Glutamatergic neuron (in vitro differentiated cells): ENCODE measurements at places on chromosomes 13 and 19. TPM values are rescaled to one million over a fixed set of nuclear protein-coding genes. Genes with fewer than 3 reads are reported as not detected.

- no peak for DNase-seq
Observed at GRCh38 chr13:33884531-33885220, 66.7 kb downstream of the RFC3 start.

DNA sequence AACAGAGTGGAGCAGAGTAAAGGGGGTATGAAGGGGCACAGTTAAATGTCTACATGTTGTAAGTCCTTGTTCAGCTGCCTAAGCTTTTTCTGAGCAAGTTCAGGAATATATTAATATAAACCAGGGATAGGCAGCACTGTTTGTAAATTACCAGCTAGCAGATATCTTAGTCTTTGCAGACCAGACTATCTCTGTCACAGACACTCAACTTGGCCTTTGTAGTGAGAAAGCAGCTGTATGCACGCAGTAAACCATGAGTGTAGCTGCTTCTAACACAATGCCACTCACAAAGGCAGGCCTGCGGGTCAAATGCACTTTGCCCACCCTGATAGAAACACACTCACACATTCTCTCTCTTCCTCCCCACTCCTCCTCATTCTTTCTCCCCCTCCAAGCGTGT lies 1016.9 kb downstream of the UQCRFS1 start:
- DNase-seq = no peak

GRCh38 chr13:51589793-51590192 lies 5.5 kb downstream of the WDFY2 start:
- no peak for DNase-seq

DNA sequence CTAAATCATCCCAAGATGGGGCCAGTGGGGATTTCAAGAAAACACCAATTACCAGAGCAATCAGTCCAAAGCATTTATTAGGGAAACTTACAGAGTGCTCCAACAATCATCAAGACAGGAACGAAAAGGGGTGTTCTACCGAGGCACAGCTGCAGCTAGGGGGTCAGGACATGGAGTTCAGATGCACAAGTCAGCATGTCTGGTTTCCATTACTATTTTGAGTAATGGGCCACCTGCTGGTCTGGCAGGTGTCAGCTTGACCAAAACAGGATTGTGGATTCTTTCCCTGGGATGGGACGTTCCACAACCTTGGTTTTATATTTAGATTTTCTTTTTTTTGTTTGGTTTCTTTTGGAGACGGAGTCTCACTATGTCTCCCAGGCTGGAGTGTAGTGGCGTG lies 3.9 kb upstream of the UBL5 start:
- no peak for DNase-seq

GRCh38 chr13:95455782-95456181 lies 96.7 kb upstream of the CLDN10 start:
- no peak for DNase-seq

GRCh38 chr13:92804926-92805325 lies 421.7 kb upstream of the GPC6 start:
- DNase-seq = no peak

DNA sequence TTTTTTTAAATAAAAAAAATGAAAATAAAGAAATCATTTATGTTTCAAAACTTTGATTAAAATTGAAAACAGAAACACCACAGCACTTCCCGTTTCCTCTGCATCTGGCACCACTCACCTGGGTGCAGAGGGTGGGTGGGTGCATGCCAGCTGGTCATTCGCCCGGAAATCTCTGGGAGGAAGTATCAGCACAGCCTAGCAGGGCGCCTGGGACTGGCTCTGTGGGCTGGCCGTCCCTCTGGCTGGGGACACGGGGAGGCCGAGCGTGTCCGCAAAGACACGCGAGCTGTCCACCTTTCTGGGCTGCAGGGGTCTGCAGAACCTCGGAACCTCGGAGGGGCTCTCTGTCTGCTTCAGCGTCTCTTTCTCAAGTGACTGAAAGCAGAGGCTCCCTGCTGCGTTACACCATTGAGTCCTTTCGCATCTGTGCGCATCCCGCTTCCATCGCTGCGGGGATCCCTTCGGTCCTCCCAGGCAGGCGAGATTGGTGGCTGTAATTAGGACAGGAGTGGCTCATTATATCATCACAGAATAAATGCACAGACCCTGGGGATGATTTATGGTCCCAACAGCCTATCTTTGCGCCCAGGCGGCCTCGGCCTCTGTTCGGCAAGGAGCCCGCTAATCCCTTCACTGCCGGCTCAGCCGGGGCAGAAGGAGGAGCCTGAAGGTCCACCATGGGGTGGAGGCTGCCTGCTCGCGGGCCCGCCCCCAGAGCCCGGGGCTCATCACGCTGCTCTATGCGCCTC lies 17.2 kb downstream of the CRTC1 start:
- DNase-seq = peak; percentile 77

DNA sequence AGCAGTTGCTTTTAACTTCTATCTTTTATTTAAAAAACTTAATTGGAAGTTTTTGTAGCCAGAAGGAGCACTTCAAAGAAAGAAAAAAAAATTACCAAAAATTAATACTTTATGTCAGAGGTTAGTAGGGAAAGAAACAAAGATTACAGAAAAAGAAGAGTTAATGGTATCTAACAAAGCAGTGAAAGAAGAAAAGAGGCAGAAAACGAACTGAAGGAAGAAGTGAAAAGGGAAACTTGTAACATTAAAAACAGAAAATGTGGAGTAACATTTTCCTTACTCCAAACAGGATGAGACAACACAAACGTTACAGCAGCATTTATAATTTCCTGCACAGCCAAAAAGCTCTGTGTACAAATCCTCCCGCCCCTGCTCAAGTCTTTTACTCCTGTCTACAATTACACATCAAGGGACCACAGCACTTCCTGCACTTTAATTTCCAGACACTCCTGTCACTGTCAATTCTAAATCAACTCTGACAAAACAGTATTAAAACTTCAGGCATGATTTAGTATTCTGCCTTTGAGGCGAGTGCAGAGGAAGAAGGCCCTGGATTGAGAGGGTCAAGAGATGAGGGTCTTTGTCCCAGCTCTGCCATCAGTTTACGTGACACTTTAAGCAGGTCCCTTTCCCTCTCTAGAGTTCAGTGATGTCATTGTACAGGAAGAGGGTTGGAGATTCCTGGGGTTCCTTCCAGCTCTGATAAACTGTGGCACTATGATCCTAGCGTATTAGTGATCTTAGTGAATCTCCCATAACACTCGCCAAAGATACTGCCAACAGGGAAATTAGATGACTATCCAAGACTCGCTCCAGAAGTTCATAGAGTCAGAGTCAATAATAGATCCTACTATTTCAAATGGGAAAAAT lies 53.2 kb upstream of the LSM14A start:
- no peak for DNase-seq

DNA sequence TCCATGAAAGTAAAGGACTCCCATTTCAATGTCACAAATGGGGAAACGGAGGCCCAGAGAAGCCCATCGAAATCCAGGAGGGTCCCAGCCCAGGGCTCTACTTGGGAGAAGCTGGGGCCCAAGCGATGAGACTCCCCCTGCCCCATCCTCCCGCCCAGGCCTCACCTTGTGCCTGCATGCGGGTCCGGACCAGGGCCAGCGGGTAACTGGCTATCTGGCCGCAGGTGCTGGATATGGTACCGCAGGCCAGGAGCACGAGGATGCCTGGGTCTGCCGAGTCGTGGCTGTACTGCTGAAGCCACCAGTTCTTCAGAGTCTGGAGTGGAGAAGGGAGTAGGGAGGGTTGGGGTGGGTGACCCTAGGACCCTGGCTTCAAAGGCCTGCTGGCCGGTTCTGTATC lies 10.4 kb upstream of the SLC25A41 start:
- no peak for DNase-seq

CGB5 gene
- not detected for total RNA-seq

- no peak for DNase-seq
Observed at GRCh38 chr13:93224535-93224934, 2.1 kb upstream of the GPC6 start.

GRCh38 chr13:77449265-77449664 lies 86.2 kb upstream of the SCEL start:
- no peak for DNase-seq

DNA sequence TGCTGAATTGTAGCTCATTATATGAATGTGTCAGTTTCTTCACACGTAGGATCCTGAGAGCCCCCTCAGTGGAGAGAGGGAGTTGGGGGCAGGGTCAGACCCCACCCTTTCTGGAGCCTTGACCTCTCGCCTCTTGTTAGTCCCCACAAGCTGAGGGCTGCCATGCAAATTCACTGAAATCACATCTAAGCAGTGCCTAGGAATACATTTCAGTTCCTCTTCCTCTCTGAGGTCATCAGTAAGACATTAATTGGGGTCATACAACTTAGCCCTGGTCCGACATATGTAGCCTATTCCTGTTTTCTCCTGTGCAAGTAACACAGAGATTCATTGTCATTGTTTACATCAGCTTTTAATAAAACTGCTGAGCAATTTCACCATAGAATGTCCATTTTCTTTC lies 30.0 kb downstream of the MYO9B start:
- no peak for DNase-seq

- DNase-seq = no peak
Observed at GRCh38 chr13:110119935-110120905, 186.7 kb downstream of the COL4A1 start.

DNA sequence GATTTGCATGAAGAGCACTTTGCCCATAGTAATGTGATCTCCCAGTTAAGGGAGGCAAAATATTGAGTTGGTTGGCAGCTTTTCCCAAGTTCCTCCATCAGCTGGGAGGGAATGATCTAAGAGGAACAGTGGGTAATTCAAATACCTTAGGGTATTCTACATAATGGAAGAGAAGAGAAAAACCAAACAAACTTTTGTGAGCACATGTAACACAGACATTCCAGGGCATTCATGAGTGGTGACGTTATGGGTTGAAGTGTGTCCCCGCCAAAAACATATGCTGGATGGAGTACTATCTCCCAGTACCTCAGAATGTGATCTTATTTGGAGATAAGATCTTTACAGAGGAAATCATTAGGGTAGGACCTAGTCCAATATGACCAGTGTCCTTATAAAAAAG lies 220.1 kb downstream of the FOXO1 start:
- DNase-seq = no peak

DNA sequence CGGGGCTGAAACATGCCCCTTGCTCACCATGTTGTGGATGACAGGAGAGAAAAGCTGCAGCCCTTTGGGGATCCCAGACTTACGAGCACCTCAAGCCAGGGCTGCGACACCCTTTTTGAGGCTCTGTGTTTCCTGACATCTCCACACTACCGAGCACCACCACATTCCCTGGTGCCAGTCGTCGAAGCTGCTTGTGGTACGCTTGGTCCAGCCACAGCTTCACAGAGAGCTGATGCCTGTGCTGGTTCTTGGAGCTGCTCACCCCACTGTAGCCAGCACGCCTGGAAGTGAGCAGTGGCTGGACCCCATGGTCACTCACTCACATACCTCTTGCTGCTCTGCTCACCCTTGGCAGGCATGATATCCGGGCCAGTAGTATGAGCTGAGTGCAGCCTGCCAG lies 367.5 kb downstream of the SLITRK6 start:
- DNase-seq = no peak

GRCh38 chr13:67277581-67277980 lies 47.4 kb upstream of the PCDH9 start:
- DNase-seq = no peak

- no peak for DNase-seq
Observed at GRCh38 chr13:35349673-35350278, 126.7 kb downstream of the MAB21L1 start.

DNA sequence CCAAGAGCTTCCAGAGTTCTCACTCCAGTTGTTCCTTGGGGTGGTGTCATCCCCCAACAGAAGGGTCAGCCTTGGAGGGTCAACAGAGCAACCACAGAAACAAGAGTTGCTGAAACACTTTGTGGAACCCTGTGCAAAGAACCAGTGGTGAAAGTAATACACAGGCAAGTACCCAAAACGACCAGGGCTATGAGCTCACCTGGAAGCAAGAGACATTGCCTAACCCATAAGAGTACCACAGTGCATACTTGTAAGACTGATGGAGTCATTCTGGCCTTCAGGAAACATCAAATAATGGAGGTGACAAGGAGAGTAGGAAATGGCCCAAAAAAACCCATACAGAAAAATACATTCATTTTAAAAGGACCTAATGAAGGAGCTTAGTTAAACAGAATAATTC lies 184.3 kb upstream of the TSC22D1 start:
- no peak for DNase-seq

GRCh38 chr13:33610438-33611120 lies 207.4 kb upstream of the RFC3 start:
- DNase-seq = no peak

DNA sequence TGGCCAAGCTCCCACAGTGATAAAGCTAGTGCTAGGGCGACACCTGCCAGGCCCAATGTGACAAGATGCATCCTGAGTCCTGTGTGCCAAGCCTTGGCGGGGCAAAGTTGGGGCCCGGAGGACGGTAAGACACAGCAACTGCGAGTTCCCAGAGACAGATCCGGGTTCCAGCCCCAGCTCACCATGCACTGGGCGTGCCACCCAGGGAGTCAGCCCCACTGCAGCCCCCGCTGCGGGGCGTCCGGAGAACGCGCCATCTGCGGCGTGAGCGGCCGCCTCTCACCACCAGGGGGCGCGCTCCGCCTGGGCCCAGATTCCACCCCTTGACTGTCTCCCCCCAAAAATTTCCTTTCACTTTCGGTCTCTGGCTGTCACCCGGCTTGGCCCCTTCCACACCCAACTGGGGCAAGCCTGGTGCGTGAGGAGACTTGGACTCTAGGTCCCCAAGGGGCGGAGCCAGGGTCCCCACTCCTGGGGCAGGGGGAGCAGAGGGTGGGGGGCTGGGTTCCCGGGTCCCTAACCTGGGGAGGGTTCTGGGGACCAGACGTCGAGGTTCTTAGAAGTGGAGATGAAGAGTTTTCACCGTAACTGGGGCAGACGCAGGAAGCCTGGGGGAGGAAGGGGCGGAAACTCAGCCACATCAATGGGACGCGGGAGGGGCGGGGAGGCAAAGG lies at the start of gene FLT3LG:
TSS of gene FLT3LG (plus strand) at position 348 of the 674 bp plus-strand sequence. CDS start 425 bp downstream, outside the sequence.
- peak; percentile 67 for DNase-seq

- no peak for DNase-seq
Observed at GRCh38 chr13:43911278-43911677, 31.6 kb downstream of the LACC1 start.

KLK15 gene
- not detected for total RNA-seq

ZNF324B gene
- total RNA-seq = 9.9 TPM

- DNase-seq = no peak
Observed at GRCh38 chr19:58007285-58007684, 4.7 kb upstream of the ZNF606 start.

DNA sequence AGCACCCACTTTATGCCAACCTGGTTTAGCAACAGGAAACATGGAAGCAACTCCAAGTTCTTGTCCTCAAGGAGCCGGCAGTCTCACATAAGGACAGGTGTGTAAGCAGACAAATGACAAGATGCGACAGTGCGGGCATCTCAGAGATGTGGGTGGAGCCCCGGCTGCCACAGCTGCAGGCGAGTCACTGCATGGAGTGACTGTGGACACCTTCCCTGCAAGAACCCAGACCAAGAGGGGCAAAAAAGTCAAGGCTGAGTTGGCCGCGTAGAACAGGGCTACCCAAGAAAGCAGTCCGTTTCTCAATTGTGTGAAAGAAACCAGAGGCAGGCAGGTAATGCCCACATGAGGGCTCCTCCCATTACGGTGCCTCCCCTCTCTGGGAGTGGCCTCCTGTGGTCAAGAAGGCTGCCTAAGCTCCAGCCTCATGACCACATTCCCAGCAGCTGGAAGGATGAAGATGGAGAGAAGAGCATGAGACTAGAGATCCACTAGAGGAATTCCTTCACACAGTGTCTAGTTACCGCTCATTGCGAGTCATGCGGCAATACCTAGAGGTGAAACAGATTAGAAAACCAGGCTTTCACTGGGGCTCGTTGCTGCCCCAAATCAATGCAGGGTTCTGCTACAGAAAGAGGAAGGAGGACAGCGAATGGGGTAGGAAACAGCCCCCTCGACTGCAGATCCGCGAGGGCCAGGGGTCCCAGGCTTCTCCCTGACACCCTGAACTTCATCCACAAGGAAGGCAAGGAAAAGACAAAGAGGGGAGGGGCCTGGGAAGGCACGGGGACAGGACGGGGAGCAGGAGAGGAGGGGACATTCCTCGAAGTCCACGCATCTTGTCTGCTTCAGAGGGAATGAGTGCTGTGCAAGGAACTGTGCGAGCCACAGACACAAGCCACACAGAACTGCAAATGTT lies 80.2 kb downstream of the SPACA7 start:
- DNase-seq = no peak
